ENCODE measurements at places on chromosomes 5 and 9.

DNA sequence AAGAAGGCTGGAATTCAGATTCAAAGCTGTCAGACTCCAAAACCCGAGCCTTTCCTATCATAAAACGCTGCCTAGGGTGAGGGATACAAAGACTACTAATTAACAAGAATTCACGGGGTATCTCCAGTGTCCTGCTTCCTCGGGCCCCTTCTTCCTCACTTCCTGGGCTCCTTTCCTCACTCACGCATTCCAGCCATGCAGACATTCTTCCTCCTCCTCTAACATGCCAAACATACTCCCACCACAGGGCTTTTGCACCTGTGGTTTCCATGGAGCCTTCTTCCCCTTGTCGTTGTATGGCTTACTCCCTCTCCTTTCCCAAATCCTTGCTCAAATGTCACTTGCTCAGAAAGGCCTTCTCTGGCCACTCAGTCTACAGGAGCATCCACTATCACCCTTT lies 191.4 kb upstream of the TRIM32 start:
- no peak for DNase-seq

DNA sequence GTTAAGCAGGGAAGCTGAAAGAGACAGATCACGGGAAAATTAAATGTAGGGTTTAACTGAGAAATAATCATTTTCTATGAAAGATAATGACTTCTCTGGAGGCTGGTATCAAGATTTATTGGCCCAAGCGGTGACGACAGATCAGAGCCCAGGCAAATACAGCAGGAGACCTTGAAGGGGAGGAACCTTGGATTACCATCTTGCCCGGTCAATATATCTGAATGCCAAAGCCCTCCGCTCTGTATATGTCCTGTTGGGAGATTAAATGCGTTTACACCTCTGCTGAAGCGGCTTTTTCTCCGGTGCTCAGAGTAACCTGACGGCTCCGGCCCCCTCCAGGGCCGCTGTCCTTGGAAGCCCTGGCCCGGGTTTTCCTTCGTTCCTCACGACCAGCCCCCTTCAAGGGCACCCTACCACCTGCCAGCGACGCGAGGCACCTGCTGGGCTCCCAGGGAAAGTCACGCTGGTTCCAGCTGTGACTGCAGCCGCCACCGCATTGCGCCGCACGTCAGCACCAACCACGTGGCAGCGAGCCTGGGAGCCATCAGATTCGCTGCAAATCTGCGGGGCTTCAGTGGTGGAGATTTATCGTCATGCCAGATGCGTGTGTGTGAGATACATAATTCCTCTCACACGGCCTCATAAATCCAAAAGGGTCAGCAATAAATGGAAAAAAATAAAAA lies 4.4 kb upstream of the QSOX2 start:
- DNase-seq = no peak

GRCh38 chr5:137681191-137681590 lies 54.7 kb downstream of the KLHL3 start:
- no peak for DNase-seq

DNA sequence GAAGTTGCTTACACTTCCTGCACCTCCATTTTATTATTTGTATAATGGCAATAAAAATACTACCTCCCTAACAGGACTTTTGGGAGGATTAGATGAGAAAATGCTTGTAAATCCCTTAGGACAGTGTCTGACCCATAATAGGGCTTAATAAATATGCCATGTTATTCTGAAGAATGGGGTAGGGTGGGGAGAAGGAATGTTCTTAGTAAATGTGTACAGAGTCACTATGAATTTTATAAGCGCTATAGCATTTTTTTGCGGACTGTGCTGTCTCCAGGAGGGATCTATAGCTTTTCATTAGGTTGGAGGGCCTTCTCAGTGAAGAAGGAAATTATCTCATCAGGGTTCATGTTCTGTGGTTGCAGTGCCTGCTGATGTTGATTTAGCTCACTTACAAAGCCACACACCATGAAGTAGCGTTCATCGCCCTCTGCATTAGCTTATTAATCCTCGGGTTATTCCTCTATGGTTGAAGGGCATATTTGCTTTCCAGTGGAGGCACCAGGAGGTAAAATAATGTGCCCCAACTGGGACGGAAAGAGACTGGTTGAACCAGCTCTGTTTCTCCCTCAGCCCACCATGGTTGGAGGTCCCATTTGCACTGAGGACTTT lies 497.1 kb downstream of the ARHGEF28 start:
- DNase-seq = no peak

DNA sequence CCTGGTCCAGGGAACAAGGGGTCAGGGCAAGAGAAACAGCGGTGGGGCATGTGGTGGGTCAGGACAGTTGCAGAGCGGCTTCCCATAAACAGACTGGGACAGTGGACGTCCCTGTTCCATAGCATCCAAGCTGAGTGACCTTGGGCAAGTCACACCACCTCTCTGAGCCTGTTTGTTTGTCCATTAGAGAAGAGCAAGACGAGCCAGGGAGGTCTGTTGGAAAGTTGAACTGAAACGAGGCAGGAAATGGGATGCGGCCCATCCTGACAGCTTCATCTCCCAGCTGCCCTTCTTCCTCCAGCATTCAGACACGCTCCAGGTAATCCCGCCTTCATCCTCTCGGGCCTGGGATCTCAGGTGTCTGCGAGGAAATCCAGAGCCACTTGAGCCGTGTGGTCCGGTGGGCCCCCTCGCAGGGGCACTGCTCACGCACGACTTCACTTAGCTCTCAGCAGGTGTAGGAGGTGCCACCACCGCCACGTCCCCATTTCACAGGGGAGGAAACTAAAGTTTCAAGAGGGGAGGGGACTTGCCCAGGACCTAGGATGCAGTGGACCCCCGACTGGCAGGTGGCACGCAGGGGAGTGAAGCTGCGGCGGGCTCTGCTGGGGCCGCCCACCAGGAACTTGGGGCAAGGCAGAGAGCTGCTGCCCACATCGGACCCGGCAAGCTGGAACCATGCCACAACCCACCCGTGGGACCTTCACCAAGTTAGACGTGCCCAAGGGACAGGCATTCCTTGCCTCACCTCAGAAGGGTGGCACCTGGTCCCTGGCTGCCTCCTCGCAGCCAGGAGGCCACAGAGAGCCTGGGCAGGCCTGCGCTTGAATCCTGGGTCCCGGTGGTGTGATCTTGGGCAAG lies 13.0 kb downstream of the PTGES2 start:
- no peak for DNase-seq

DNA sequence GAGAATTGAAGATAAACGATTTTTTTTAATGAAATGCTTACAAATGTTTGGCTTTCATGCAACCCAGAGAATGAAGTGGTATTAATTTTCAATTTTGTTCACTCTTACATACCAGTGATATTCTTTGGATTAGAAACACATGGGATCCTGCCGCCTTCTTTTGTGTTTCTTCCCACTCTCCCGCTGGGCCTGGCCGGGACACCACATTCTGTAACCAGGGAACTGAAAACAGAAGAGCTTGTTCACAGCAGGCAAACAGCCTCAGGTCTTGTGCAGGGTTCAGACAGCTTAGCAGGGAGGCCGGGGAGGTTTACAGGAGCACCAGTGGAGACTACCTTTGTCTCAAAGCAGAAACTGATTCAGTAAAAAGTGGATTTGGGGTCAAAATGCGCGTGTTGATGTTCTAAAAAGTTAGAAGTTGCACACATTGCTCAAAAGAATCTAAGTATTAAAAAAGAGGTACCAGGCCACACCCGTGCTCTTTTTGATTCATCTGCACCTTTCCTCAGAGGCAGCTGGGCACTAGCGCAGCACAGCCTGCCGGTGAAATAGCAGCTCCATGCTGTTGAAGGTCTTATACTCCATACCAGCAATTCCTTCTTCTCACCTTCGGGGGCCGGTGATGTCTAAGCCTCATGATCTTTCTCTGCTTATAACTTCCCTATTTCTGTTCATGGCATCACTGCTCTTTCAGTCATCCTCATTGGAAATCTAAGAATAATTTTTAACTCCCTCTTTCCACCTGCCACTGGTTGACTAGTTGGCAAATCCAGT lies 67.1 kb downstream of the GRAMD2B start:
- DNase-seq = peak; percentile 73

GRCh38 chr5:14364096-14364495 lies 217.5 kb upstream of the OTULINL start:
- DNase-seq = no peak

DNA sequence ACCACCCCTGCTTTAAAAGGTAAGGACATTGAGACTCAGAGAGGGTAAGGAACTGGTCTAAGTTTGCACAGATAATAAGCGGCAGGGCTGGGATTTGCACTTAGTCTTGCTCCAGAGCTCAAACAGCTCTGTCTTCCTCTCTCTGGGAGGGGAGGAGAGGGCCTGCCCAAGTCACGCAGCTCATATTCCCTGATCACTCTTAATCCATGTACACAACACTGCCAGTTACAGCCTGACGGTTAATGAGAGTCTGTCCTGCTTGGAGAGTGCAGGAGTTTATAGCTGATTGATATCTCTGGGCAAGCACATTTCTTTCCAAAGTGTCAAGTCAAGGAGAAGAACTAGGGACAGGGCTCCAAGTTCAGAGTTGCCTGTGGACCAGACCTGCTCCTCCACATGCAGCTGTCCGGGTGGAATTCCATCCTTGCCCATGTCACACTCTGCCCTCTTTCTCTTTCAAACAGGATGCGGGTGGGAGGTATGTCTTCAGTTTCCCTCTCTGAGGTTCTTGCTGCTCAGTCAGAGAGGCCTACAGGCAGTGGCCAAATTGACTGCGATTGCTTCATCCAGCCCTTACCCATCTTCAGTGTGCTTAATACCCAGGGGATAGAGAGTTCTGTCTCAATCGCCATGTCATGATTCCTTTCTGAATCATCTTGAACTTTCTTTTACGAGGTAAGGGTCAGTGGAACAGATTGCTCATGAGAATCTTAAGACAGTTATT lies 54.5 kb downstream of the GALNT12 start:
- peak; percentile 84 for DNase-seq

DNA sequence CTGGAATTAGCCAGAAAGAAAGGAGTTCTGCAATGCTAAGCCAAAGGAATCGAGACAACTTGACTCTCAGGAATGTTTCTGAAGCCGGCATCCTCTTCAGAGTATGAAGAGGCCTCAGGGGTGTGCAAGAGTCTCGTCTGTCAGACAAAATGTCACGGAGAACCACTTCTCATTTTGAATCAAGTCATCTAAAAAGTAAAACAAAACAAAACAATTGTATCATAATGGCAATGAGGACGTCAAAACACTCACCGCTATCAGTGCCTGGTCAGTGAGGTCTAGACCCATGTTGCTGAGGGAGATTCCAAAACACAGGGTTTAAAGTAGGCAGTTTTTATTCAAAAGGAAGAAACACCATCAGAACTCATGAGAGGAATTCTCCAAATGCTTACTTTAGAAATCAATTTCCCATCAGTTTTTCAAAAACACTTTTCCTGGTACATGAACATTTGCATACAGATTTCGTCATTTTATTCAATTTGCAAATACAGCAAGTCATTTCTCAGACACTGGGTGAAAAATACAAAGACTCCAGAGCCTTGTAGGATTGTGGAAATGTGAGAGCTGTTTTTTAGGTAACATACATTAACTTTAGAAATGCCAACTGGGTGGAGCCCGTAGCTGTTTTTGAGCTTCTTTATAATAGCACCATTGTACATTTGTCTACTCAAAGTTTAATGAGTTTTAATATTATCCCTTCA lies 89.5 kb upstream of the MAP3K1 start:
- DNase-seq = no peak

DNA sequence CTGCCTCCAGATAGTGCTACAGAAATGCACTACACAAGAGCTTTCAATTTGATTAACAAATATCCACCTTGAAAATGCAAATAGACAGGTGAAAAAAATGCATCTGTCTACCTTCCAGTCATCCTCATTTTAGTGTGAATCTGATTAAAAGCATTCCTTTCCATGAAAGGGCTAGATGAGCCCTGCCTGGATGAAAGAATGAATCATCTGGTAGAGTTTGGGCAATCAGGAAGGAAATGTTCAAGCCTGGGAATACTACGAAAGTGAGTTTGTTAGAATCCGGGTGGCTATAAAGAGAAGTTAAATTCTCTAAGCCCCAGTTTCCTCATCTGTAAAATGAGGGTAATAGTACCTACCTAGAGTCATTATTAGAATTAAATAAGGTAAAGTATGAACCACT lies 142.6 kb downstream of the FAM114A2 start:
- DNase-seq = peak; percentile 51

- DNase-seq = no peak
Measured at GRCh38 chr5:57302164-57302563, 128.3 kb downstream of the GPBP1 start.

DNA sequence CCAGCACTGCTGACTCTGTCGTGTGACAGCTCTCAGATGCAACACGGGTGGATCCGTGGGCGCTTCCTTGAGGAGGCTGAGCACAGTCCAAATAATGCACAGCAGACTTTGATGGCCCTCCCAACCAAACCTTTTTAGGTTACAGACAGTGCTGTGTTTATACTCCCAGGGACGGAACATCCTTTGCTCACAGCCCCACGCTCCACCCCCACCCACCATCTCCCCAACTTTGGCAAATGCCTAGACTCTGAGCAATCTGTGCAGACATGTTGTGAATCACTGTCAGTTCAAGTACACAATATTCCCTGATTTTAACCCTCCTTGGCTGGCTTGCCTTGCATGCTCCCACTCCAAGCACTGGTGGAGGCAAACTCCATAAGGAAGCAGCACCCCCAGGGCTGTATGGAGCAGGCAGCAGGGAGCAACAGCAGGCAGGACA lies 324.6 kb downstream of the MLLT3 start:
- DNase-seq = peak; percentile 42

GRCh38 chr5:107232788-107233187 lies 437.9 kb downstream of the EFNA5 start:
- DNase-seq = no peak

DNA sequence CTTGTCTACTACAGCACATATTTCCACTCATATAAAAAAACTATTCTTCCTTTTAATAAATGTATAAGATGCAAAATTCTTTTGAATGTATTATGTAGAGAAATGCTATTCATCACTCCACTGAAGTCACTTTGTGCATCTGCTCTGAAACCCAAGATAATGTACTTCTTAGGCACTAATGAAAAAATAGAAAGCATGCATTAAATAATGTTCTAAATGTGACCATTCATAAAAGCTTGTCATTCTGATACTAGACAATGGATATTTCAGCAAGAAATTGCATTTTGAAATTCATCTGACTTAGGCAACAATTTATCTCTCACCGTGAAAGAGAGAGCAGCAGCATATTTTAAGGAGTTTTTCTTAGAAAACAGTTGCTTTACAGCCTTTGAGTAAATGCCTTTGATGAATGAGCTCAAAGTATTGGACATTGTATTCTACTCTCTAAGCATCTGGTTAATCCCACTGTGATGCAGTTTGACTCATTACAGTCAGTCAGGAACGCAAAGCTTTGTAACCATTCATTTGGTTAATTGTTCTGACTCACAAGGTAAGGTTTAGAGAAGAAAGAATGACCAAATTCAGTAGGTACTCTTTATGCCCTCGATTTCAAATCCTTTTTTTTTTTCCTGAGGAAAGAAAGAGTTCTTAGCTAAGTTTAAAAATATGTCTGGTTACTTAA lies 2233.8 kb upstream of the C9orf72 start:
- DNase-seq = no peak
